Stimulated activated CD8-positive, alpha-beta memory T cell treated with anti-CD3 and anti-CD28 coated beads, Interleukin-2, amount 100 ng/mL, for 1 hour (primary cell): ENCODE measurements at places on chromosomes 5 and 9.

GRCh38 chr5:123036391-123037103, at the start of gene PPIC:
Gene PPIC (minus strand): TSS chr5:123036725. CDS start chr5:123036625, 100 bp downstream.
- no peak for DNase-seq

- no peak for DNase-seq
These were observed at the start of gene MCC for GRCh38 chr5:113487781-113488644. Gene MCC (minus strand): TSS chr5:113488453.

- DNase-seq, result no peak
These were observed 227.6 kb upstream of the DMRT1 start for GRCh38 chr9:613771-614347.

DNA sequence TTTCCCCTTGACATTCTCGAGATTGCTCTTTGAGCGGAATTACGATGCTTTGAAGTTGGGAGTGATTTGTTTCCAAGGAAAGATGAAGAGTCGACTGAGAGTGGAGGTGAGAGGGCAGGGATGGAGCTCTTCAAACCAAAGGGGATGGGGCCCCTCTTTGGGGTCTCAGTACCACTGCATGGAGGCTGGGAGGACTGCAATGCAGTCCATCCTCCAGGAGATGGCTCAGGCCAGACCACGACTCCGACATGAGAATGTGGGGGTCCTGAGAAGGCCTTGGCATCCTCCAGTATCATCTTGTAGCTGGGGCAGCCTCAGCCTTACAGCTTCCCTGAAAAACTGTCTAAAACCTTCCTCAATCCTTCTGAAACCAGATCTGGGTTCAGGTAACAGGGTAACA, 51.1 kb upstream of the CDKN2AIPNL start:
- DNase-seq, result no peak

GRCh38 chr9:89254773-89255125, 56.2 kb upstream of the CKS2 start:
- DNase-seq, result no peak

DNA sequence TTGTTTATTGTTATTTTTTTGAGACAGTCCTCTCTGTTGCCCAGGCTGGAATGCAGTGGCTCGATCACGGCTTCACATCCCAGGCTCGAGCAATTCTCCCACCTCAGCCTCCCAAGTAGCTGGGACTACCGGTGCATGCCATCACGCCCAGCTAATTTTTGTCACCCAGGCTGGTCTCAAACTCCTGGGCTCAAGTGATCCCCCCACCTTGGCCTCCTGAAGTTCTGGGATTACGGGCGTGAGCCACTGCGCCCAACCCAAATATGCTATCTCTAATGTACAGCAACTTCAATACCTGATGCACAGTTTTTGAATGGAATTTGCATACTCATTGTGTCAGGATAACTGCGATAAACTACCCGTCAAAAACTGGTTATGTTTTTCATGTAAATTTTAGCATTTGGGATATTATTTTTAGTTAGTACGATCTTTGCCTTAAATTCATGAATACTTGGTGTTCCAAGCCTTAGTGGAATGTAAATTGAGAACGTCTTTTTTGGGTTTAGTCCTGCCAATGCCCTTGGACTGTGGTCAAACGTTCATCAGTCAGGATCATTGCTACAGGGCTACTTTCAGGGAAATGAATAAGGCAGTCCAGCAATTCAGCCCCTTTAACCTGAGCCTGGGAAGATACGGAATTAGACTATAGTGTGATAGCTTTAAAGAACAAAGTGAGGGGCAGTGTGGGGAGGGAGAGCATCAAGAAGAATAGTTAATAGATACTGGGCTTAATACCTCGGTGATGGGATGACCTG, 4.4 kb downstream of the UGCG start:
- no peak for DNase-seq

GRCh38 chr9:8684978-8685708, 885.6 kb upstream of the DMAC1 start:
- no peak for DNase-seq

- no peak for DNase-seq
These were observed 28.5 kb downstream of the DPYSL3 start for GRCh38 chr5:147481376-147481775.

DNA sequence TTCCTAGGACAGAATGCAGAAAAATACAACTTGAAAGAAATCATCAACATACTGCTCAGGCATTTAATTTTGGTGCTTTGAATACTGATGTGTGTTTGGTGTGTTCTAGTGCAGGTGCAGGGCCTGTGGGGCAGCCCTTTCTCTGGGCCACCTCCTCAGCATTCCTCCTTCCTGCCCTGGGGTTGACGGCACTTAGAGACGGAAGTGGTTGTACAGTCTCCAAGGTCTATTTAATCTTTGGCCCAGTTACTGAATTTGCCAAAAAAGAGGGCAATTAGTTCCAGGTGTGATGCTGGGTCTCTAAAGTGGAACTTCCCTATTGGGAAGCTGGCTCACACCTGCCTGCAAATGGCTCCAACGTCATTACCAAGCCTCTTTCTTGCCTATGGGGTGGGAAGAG, 269.0 kb downstream of the SH3GL2 start:
- no peak for DNase-seq

- no peak for DNase-seq
These were observed 72.3 kb upstream of the STARD4 start for GRCh38 chr5:111584651-111585050.

DNA sequence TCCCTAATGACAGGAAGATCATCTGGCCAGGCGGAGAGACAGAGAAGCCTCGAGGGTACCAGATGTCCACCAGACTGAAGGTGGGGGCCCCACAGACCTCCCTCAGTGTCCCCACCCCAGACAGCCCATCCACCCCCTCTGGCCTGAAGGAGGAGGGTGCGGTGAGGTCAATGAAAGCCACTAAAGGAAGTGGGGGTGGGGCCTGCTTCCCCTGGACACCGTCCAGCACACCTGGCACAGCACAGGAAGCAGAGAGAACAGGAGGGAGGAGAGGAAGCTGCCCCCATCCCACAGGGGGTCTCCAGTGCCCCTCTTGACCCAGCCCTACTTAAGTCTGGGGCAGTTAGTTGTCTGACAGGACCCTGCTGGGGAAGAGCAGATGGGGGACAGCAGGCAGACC, 11.2 kb downstream of the LRRC26 start:
- no peak for DNase-seq

GRCh38 chr5:162248107-162248713, 180.6 kb downstream of the GABRG2 start:
- no peak for DNase-seq

- no peak for DNase-seq
These were observed 134.8 kb upstream of the RGMB start for GRCh38 chr5:98638701-98639100.

GRCh38 chr5:56608217-56608925, 207.0 kb upstream of the MAP3K1 start:
- no peak for DNase-seq

DNA sequence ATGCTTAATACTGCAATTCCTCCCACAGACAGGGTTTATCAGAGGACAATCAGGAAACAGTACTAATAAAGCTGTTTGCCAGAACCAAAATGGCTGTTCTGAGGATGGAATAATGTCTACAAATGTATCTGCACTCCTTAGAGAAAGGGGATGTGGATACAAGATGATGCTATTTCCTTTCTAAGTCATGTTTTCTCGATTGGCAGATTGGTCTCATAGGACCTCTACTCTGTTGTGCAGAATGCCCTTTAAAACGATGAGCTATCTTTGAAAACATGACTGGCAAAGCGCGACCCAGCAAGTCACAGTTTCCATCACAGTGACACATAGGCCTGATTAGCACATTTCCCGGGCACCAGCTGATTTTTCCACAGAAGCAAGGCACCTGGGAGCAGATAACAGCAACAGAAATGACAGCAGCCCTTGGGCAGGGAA, 54.0 kb downstream of the AOPEP start:
- DNase-seq, result no peak

DNA sequence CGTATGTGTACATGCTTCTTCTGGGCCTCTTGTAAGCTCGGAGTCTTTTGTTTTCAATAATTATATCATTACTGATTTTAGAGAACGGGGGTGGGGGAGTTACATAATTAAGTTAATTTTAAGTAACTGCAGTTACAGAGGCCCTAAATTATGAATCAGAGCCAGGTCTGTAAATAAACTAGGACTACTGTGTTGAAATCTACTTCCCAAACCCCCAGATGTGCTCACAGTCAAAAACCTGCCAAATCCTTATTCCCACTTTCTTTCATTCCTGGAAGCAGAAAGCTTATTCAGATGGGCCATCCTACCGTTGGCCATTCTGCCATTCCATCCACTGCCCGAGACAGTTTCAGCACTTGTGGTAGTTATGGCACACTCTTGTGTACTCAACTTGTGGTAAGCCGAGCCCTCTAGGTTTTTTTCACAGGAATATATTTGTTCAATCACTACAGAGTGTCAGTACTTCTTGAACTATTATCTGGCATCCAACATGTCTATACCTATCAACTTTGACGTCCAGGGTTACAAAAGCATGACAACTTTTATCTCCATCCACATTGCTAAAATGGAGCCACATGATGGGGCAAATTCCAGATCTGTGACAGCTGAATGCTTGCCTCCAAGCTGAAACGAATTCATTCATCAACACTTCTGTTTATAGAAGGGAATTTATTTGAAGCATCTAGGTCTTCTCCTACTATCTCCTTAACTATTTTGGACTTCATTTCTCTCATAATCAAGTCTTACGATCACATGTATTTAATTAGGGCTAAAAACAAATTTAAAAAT, 37.8 kb downstream of the GLRX start:
- no peak for DNase-seq

DNA sequence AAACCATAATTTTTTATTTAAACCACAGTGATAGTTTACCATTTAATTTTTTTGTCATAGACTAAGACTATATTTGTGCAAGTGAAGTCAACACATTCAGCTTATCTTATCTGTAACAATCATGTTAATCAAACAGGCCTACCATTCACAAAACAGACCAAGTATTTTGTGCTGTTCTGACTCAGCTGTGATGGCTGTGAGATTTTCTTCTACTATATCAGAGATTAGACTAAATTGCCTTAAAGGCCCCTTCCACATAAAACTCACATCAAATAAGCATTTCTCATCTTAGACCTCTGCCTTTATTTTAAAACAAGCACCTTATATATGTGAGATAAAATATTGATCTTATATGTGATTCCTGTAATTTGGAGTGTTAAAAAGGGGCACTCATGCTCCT, 13.4 kb downstream of the CCDC152 start:
- DNase-seq, result no peak

- no peak for DNase-seq
These were observed 27.0 kb downstream of the CDKN2A start for GRCh38 chr9:21967169-21967568.

GRCh38 chr9:127491516-127491915, 40.2 kb downstream of the LRSAM1 start:
- DNase-seq, result no peak

DNA sequence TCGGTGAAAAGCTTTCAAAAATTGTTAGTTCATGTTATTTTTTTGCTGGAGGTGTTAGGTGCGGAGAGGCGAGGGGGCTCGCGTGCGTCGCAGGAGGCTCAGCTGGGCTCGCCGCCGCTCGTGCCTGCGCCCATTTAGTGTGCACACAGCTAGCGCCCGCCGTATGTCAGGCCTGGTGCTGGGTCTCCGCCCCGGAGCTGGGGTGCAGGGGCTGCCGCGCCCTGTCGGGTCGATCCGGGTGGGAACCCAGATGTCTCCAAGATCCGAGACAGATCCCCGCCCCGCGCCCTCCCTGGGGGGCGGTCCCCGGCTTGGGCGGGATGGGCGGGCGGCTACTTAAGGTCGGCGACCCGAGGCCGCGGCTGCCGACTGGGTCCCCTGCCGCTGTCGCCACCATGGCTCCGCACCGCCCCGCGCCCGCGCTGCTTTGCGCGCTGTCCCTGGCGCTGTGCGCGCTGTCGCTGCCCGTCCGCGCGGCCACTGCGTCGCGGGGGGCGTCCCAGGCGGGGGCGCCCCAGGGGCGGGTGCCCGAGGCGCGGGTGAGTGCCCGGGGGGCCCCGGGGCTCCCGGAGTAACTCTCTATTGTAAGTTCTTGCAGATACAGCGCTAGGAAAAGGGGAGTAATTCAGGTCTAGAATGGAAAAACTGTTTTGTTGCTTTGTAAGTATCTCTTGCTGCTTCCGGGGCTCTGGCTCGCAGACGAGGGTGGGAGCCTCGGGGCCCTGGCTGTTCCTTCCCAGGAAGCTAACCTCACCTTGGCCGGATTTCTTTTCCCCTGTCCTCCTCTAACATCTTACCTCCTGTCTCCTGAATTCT, 31.7 kb downstream of the GSN start:
- peak; percentile 4 for DNase-seq

GRCh38 chr5:107919969-107920368, 249.2 kb upstream of the EFNA5 start:
- DNase-seq, result no peak

DNA sequence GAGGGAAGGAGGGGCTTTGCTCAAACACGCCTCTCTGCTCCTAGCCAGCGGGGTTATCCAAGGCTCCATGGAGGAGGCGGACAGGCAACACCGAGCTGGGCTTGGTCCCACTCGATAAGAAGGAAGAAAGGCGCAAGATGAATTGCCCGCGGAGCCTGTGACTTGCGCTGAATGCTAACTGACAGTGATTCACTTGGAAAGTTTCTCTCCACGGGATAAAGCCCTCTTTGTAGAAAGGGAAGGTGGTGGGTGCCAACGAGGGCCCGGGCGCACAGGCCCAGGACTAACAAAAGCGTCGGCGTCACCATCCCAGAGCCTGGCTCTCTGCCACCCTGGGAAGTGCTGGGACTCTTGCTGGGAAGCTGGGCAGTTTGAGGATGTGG, 76.0 kb downstream of the VAV2 start:
- DNase-seq, result no peak

- DNase-seq, result no peak
These were observed 112.5 kb upstream of the SLCO6A1 start for GRCh38 chr5:102611312-102611711.

GRCh38 chr9:90950600-90950999, 149.0 kb downstream of the SYK start:
- DNase-seq, result no peak

DNA sequence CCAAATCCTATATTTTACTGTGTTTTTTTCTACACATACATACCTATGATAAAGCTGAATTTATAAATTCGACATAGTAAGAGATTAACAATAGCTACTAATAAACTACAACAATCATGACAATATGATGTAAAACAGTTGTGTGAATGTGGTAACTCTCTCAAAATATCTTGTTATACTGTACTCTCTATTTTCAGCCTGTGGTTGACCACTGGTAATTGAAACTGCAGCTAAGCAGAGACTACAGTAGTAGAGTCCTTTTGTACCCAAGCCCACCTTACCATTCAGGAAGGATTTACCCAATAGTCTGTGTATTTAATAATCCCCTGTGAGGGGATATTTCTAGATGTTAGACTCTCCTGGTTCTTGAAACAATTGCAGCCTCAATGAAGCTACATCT, 86.7 kb downstream of the FAM114A2 start:
- DNase-seq, result no peak

DNA sequence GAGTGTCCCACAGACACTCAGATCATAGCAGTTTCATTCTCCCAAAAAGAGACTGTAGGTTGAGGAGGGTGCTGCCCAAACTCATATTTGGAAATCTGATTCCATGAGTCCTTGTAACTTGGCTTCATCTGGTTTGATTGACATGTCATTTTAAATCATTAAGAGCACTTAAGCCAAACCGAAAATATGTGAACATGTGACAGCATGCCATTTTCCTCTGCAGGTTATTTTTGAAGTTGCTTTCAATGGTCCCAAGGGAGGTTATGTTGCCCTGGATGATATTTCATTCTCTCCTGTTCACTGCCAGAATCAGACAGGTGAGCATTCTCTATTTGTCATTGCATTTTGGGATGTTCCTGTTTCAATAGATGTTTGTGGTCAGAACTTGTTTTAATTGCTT, 87.6 kb downstream of the MAMDC2 start:
- no peak for DNase-seq

- DNase-seq, result no peak
These were observed 3.8 kb upstream of the C9 start for GRCh38 chr5:39368116-39368515.
